ENCODE measurements at places on chromosomes 4 and X. TPM values are rescaled to one million over a fixed set of nuclear protein-coding genes. Genes with fewer than 3 reads are reported as not detected.

GRCh38 chr4:40587826-40588225 lies 41.8 kb downstream of the RBM47 start:
- DNase-seq, result no peak

DNA sequence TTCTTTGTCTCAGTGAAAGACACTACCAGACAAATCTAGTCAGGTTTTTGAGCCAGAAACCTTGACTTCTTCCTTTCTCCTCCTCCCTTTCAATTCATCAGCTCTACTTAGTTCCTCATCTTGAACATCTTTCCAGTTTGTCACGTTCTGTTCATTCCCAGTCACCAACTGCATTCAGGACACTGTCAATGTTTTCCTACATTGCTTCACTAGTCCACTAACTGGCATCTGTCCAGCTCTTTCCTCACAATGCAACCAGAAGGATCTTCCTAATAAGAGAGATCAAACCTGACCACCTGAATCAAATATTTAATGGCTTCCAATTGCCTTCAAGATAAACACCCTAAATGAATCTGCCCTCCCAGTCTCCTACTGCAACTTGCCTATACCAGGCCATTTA lies 52.5 kb downstream of the SYNPO2 start:
- no peak for DNase-seq

The AGTR2 gene
- 11.4 TPM for total RNA-seq

The PNMA3 gene
- 0.73 TPM for total RNA-seq

The ADGRL3 gene
- 1.3 TPM for total RNA-seq

All from stomach (tissue), 19 donors.